ENCODE measurements at places on chromosomes 16 and 17.

DNA sequence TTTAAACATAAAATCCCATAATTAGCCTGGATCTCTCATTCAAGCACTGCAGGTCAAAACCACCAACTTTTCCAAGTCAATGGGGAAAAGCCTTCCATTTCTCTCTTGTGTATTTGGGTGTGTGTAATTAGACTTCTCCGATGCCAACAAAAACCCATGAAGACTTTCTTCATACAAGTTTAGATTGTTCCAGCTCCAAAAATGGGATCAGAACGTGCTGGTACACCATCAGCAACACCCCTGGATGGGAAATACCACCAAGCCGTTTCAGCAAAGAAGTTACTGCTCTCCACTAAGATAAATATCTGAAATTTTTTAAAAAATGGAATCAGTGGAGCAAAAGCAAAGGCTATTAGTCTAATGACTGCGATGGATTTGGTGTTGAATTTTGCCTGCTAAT lies 837.3 kb upstream of the SOX9 start:
- DNase-seq = no peak

- no peak for DNase-seq
Observed at GRCh38 chr16:68369697-68370580, 59.1 kb downstream of the PRMT7 start.

DNA sequence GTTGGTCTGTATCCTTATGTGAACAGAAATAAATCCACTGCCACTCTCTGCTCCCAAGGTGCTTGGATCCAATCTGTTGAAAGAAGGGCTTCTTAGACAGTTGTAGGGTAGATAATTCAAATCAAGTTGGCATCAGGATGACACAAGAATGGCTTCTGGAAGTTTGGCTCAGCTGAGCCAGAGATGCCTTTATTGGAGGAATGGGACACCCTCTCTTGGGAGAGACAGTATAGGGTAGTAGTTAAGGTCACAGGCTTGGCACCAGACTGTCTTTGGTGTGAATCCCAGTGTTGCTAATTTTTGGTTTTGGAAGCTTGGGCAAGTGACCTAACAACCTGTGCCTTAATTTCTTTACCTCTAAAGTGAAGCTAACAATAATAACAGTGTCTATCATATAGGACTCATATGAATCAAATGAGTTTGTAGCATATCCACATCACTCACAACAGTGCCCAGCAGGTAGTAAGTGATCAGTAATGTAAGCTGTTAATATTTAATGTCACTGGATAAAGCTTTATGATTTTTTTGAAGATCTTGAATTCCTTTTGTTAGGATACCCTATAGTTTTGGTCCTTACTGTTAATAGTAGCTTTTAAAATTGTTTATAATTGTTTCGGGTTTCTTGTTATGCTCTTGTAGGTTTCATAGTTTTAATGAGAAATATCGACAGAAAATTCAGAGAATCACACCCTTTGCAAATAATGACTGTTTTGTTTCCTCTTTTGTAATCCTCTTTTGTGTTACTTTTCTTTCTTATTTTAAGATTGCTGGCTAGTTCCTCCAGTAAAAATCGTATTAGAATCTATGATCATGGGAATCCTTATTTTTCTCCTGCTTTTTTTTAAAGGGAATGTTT lies 19.1 kb downstream of the ZNRF1 start:
- no peak for DNase-seq

DNA sequence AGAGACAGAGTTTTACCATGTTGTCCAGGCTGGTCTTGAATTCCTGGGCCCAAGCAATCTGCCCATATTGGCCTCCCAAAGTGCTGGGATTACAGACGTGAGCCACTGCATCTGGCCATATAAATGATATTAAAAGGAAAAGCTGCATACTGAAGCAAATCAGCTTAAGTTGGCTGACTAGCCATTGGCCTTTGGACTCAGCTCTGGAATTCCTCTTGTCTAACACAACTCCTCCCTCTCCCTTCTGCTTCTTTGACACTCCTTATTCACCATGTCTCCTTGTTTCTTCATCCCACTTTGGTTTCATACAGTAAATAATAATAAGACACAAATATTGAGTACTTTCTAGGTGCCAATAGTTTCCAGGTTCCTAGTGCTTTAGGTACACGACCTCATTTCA lies 7.5 kb downstream of the KRT12 start:
- no peak for DNase-seq

- DNase-seq = no peak
Observed at GRCh38 chr17:64679710-64680216, 17.7 kb upstream of the SMURF2 start.

DNA sequence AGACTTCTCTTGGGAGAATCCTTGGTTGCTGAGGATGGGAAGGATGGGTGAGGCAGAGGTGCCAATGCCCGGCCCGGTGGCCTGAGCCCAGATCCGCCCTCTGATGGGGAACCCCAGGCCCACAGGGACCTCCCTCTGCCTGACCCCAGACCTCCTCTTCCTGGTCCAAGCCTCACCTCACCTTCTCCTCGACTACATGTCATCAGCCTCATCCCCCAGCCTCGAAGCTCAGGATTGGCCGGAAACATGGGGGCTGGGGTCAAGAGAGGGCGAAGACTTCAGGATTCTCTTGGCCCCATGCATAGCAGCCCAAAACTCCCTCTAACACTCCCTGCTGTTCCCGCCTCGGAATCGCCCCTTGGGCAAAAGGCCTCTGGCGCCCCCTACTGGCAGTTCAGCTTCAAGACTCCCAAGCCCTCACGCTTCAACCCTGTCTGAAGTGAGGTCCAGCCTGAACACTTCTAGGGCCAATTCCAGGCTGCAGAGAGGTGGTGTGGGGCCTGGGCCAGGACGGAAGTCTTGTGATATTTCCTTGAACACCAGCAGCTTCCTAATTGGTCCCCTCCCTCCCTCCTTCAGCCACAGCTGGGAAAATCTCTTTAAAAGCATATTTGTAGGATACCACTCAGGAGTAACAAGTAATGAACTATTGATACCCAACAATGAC lies 47.2 kb downstream of the ARHGAP27 start:
- peak; percentile 80 for DNase-seq

- DNase-seq = no peak
Observed at GRCh38 chr17:7961421-7961820, 29.4 kb downstream of the CNTROB start.

DNA sequence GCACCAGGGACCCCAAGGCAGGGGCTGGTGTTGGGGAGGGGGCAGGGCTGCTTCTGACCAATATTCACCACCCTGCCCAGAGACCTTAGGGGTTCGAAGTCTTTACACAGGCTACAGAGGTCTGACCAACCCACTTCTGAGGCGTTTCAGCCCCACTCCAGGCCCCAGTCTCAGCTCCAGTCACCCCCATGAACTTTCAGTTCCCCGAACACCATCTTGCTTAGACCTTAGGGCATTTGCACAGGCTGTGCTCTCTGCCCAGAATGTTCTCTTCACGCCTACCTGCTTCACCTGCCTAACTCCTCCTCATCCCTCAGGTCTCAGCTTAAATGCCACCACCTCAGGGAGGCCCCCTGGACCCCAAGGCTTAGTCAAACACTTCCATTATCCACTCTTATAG lies 25.8 kb upstream of the CPNE2 start:
- DNase-seq = no peak

DNA sequence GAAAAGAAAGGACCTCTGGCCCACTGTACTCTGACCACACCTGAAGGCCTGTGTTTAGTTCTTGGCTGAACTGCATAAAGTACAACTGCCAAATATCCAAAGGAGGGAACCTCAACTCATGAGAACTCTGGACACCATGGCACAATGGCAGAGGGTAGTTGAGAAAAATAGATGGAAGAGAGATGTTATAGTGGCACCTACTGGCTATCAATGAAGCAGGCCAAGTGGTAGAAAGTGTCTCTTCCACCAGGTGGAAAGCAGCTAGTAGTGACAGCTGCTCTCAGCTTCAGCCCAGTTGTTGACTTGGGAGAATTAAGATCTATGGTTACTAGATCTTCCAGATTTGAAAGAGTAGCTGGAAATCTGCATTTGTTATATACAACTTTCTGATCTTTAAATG lies 3.2 kb downstream of the MED31 start:
- DNase-seq = no peak

DNA sequence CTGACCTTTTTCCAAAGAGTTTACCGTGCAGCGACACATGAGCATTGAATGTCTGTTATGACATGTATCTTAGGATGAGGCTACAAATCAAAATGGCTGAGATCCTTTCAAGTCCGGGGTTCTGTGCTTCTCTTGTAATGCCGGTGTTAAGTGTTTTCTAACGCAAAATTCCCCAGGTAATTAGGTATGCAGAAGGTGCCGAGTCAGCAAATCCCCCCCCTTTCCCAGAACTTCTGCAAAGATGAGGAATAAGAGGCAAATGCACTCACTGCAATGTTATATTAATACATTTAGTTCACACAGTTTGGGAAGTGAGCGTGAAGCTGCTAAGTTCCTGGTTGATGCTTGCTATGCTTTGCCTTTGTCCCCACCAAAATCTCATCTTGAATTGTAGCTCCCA lies 36.3 kb upstream of the MLYCD start:
- DNase-seq = no peak
